ENCODE measurements at places on chromosomes 11 and 22.
A peak's percentile ranks its signal among the peaks of the same experiment; 100 is the strongest.

- peak; percentile 69 for DNase-seq
Measured at GRCh38 chr11:124746621-124747243, 5.3 kb downstream of the VSIG2 start.

DNA sequence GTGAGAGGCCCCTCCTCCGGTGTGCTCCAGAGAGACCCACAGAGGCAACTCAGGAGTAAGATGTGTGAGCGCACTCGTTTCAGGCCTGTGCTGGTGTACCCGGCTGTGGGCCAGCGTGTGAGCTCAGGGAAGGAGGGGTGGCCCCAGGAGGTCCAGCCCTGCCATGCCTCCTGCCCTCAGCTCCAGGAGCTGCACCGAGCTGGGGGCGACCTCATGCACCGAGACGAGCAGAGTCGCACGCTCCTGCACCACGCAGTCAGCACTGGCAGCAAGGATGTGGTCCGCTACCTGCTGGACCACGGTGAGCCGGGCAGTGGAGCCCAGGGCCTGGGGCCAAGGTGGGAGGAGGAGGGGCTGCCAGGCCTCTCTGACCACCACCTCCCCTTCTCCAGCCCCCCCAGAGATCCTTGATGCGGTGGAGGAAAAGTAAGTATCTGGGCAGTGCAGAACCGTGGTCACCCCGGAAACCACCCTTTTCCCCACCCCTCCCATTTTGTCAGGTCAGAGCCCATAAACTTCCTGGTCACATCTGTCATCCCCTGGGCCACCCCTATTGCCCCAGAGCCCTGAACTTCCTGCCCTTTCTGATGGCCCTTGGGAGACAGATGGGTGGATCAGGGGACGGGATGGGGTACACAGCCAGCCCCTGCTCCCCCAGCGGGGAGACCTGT lies 2.5 kb upstream of the MDK start:
- DNase-seq, result no peak

- no peak for DNase-seq
Measured at GRCh38 chr11:105923252-105923651, 98.8 kb downstream of the MSANTD4 start.

DNA sequence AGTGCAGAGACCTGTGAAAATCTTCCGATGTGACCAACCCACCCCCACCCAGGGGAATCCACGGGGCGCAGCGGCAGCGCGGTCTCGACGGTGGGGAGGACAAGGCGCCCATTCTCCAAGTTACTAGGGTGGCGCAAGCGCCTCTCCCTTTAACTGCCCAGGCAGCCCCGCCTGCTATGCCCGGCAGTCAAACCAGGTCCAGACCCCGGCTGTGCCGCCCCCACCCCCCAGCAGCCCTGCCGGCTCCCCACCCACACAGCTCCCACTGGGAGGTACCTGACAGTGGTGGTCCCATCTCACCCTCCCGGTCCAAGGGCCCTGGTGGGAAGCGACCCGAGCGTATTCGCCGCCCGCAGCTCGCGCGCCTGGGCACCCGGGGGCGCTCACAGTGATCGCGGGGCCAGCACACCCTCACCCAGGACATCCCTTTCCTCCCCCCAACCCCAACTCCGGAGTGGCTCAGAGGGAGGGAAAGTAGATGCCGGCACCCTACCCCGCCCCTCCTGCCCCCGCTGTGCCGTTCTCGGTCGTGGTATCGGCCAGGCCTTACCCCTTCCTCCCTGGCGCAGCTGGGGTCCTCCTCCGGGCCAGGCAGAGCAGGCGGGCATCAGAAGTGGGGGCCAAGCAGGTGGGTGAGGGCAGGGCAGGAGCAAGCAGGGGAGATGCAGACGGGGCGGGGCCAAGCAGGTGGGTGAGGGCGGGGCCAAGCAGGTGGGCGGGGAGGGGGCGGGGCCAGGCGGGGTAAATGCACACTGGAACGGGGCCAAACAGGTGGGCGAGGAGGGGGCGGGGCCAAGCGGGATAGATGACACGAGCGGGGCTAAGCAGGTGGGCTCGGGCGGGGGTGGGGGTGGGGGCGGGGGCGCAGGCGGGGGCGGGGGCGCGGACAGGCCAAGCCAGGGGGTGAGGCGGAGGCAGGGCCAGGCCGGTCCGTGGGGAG lies at the start of gene TRPM5:
TSS of gene TRPM5 (minus strand) at position 634 of the 940 bp plus-strand sequence. CDS start 21,478 bp downstream, outside the sequence.
- DNase-seq, result peak; percentile 90

DNA sequence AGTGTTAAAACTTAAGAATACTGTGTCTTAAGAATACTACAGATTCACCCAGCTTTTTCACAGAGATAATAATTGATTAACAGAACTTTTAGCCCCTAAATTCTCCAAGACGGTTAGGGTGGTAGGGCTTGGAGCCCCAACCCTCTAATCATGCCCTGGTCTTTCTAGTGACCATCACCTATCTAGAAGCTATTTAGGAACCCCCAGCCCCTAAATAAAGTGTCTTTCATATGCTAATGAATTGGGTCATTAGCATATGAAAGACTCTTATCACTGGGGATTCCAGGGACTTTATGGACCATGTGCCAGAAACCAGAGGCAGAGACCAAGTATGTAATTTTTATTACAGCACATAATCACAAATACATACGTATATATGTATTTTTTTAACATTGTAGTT lies 999.7 kb upstream of the RAG2 start:
- no peak for DNase-seq

DNA sequence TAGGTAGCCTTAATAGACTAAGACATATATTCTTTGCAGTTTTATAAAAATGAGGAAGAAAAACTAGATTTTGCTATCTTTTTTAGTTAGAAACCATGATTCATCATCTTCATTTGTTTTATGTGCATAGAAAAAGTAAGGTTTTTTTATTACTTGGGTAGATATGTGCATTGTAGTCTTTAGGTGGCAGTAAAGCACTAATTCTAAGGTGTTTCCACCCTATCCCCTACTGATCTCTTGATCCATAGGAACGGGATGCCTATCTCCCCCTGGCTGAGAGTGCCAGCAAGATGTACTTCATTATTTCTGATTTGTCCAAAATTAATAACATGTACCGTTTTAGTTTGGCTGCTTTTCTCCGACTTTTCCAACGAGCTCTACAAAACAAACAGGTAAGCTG lies 148.1 kb downstream of the DYNC2H1 start:
- peak; percentile 19 for DNase-seq

DNA sequence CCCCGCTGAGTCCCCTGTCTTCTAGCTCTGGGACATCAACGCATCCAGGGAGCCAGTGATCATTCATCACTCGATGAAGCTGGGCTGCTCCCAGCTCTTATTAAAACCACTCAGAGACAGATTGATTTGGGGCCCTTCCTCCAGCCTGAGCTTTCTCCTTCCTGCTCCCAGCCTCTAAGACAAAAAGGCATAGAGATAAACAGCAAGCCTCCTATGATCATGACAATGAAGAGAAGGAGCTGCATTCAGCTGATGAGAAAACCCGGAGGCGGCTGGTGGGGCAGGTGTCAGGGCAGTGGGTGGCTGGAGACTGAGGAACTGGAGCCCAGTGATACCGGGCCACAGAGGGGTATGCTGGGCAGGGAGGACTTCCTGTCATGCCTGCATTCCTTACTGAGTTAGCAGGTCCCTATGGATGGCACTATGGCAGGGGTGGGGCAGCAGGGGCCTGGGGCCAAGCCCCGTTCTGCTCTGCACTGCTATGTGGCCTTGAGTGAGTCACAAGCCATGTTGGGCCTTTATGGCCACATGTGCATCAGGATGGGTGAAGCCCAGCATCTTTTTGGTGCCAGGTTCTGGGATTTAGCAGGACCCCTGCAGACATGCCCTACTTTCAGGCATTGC lies 20.2 kb downstream of the PVALB start:
- no peak for DNase-seq

- DNase-seq, result no peak
Measured at GRCh38 chr11:72687326-72687725, 13.1 kb upstream of the PDE2A start.

- DNase-seq, result peak; percentile 15
Measured at GRCh38 chr22:23984430-23984829, 4.5 kb downstream of the GSTT2 start.

- peak; percentile 74 for DNase-seq
Measured at GRCh38 chr11:92907671-92908070, 61.8 kb upstream of the MTNR1B start.

DNA sequence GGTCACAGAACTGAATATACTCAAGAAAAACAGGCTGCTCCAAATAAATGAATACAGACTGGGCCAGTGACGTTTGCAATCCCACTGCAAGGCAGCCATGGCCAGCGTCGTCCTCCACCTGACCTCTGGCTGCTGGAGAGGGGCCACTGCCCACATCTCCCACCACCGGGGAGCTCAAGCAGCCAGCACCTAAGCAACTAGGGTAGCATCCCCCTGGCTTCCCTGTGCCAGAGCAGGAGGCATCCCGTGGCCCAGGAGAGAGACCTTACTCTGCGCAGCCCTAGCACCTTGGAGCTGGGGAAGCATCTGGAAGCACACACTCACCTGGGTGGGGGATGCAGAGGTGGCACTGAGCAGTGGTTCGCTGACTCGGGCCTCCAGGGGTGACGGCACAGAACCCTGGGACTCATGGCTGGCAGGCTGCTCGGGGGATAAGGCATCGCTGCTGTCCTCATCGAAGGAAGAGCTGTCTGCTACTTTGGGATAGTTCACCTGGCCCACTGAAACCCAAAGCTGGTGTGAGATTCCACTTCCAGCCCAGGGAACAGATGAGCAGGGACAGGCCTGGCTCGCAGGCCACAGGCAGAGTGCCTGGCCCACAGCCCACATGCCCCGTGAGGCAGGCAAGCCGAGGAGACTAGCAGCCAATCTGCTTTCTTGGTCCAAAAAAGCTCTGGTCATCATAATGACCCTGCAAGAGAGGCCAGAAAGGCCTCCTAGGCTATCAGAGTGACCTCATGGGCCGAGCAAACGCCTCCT lies 53.7 kb downstream of the SGSM3 start:
- DNase-seq, result no peak

- peak; percentile 18 for DNase-seq
Measured at GRCh38 chr22:50267591-50268390, 2.4 kb downstream of the MAPK11 start.

GRCh38 chr11:106344966-106345365 lies 267.5 kb downstream of the AASDHPPT start:
- no peak for DNase-seq

GRCh38 chr22:30535182-30535581 lies 11.4 kb downstream of the SEC14L6 start:
- DNase-seq, result no peak

- no peak for DNase-seq
Measured at GRCh38 chr11:36818410-36818809, 220.4 kb upstream of the RAG2 start.

DNA sequence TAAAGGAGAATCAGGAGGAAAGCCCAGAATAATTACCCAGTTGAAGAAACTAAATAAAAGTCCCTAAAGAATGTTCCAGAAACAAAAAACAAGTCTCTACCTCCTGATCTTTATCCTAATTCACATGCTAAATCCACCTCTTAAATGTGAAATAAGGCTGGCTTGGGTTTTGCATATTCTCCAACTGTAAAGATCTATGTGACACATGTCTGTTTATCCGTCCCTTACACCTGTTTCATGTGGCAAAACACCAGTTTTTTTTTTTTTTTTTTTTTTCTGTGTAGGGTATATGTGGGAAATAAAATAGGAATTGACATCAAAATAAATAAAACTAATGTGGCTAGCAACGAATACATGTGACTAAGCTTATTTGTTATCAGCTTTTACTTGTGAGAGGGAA lies 70.5 kb downstream of the NARS2 start:
- no peak for DNase-seq

- DNase-seq, result no peak
Measured at GRCh38 chr22:33831207-33831606, 89.1 kb downstream of the LARGE1 start.

DNA sequence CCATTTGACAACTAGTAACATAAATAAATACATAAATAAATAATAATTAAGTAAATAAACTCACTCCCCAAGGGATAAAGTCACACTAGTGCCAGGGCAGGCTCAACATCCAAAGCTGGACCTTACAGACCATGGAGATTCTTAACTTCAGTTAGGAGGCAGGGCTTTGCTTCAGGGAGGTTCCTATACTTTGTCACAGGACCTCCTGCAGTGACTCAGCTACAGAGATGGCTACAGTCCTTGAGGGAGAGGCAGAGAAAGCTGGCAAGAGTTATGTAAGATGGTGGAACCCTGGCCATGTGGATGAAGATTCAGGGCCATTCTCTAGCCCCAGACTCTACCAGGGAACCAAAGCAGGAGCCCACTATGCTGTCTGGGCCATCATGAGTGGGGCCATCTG lies 74.1 kb upstream of the CADM1 start:
- DNase-seq, result no peak

GRCh38 chr11:57646799-57647303 lies 2.9 kb downstream of the YPEL4 start:
- peak; percentile 48 for DNase-seq

DNA sequence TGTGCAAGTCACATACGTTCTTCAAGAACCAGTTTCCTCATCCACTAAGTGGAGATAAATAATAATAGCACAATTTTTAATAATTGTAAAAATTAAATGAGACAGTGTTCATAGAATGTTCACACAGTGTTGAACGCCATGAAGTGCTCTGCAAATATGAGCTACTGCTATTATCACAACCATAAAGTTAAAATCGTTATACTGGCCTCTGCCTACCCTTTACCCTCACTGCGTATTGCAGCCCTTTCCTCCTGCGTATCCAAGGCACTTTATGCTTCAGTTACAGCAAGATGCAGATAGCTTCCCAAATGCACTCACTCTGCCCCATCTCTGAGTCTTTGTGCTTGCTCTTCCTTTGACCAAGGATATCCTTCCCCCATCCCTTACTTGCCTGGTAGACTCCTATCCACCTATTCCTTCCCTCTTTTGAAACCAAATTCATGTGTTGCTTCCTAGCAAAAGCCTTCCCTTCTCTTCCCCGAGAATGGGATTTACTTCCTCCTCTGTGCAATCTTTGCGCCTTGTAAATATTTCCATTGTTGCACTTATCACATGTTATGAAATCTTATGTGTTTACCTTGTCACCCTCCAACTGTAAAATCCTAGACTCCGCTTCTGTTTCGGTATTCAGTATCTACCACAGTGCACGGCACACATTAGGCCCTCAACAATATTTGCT lies 196.9 kb downstream of the ADAMTS15 start:
- no peak for DNase-seq

GRCh38 chr11:110168033-110168803 lies 75.0 kb downstream of the ZC3H12C start:
- no peak for DNase-seq

GRCh38 chr11:79439886-79440570 lies 802 bp downstream of the TENM4 start:
- peak; percentile 31 for DNase-seq

- DNase-seq, result no peak
Measured at GRCh38 chr11:129930743-129931142, 35.4 kb upstream of the NFRKB start.

DNA sequence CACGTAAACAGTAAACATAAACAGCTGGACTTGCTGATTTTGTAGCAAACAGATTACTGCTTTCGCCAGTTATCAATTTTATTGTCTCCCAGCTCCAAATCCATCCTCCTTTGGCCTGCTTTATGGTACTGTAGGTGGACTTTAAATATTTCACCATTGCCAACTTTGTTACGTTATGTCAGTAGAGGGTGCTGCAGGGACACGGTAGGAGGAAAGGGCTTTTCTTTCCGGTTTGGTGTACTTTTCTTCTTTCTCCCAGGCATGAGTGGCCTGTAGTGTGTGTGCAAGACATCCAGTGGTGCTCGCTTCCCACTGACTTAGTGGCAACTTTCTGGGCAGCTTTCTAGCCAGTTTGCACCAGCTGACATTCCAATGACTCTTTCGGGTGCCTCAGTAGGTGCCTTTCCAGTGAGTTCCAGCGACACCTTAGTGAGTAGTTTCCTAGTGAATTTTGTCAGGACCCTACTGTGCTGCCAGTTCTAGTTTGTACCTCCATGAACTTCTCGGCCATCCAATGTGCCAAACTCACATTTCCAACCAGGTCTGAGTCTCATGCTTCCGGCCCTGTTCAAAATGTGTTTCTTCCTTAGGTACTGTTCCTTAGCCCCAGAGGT lies 267.6 kb upstream of the TENM4 start:
- DNase-seq, result peak; percentile 15

- DNase-seq, result no peak
Measured at GRCh38 chr11:74306435-74307175, 4.8 kb downstream of the P4HA3 start.

Data from NCI-H146 (cell line).